Activated CD8-positive, alpha-beta memory T cell treated with anti-CD3 and anti-CD28 coated beads, Interleukin-2, amount 10 ng/mL, durations not matched to agents 7 days and 5 days (primary cell): ENCODE measurements at places on chromosomes 5 and 9.

DNA sequence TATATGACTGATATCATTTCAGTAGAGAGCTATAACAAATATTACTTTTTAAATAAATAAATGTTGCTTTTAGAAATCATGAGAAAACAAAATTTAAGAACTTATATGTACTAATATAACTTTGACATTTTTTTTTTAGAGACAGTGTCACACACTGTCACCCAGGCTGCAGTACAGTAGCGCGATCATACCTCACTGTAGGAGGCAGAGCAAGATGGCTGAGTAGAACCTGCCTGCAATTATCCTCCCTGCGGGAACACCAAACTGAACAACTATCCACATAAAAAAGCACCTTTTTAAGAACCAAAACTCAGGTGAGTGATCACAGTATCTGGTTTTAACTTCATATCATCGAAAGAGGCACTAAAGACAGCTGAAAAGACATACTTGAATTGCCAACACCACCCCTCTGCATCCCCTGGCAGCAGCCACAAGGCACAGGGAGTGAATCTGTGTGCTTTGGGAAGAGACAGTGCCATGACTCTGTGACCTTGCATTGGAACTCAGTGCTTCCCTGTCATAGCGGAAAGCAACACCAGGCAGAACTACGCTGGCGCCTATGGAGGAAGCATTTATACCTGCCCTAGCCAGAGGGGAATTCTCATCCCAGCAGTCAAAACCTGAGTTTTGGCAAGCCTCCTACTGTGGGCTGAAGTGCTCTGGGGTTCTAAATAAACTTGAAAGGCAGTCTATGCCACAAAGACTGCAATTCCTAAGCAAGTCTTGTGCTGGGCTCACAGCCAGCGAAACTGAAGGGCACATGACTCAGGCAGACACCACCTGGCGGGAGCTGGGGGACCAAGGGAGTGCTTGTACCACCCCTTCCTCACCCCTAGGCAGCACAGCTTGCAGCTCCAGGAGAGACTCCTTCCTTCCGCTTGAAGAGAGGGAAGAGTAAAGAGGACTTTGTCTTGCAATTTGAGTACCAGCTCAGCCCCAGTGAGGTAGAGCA lies 142.7 kb downstream of the FBXL17 start:
- no peak for DNase-seq

GRCh38 chr5:167792514-167792913 lies 498.9 kb upstream of the WWC1 start:
- DNase-seq = no peak

DNA sequence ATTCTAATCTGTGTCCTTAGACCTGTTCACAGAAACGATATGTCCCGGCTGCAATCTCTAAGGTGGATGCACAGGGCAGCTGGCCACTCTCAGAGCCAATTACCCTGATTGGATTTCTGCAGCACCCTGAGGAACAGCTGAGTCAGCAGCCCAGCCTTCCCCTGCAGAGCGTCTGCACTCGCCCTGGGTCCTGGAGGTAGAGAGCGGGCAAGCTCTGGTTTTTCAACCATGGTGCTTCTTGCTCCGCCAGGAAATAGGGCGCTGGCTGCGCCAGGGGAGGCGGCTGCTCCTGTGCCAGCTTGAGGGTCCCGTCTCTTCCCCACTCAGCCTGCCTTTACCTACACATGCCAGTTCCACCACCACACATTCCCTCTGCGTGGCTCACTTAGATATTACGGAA lies 19.2 kb downstream of the NDUFS6 start:
- DNase-seq = no peak

- no peak for DNase-seq
Observed at GRCh38 chr5:112475747-112476365, 56.8 kb upstream of the EPB41L4A start.

DNA sequence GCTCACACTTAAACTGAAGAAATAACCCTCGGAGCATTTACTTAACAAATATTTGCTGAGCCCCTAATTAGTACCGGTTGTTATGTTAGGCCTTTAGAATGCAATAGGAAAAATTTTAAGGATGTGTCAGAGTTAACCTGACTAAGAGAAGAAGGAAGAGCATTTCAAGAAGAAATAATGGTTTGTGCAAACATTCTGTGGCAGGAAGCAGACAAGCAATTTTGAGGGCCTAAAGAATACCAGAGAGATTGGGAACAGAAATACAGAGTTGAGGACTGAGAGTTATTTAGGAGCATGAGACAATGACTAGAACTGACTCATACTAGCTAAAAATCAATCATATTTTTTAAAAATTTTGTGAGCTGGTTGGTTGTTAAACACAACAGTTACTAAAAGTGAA lies 218.8 kb downstream of the PRR16 start:
- DNase-seq = no peak

GRCh38 chr9:131759017-131759647 lies 19.3 kb upstream of the RAPGEF1 start:
- no peak for DNase-seq

DNA sequence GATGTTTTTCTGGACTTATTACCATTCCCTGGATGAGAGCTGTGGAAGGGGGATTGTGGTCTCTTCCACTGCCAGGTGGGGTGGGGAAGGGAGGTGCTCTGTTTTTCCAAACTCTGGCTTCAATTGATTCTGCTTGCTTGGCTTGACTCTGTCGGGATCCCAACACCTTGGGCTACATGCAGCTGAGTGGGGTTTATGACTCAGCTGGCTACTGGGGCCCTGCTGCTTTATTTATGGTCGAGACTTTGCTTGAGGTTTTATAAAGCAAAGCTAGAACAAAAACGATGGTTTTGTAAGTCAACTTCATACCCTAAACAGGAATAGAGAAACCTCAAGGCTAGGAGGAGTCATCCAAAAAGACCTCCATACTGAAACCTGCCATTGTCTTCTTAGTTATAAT lies 76.3 kb downstream of the AOPEP start:
- DNase-seq = peak; percentile 81

GRCh38 chr5:87127956-87128687 lies 139.6 kb upstream of the RASA1 start:
- DNase-seq = no peak

DNA sequence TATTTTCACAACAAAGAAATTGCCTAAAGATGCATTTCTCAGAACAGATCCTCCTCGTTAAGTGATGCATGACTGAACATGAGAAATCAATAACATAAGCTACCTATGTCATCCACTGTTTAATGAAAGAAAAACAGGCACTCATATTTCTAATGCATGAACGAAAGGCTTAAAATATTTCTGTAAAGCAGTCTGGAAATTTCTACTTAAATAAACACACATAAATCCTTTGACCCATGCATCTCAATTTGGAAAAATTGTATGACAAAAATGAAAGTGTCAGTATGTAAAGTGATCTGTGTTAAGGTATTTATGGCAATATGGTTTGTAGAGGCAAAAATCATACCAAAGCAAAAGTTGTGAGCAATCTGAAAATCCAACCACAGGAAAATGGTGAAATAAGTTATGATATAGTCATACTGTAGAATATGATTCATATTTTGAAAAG lies 399.2 kb upstream of the GRAMD2B start:
- DNase-seq = no peak

GRCh38 chr9:127370147-127370579 lies 26.8 kb upstream of the SLC2A8 start:
- no peak for DNase-seq
